Stimulated activated CD4-positive, alpha-beta T cell treated with anti-CD3 and anti-CD28 coated beads, Interleukin-12 subunit alpha, Interleukin-12 subunit beta, amount 100 ng/mL, for 4 hours (primary cell): ENCODE measurements at places on chromosomes 5 and 9.

DNA sequence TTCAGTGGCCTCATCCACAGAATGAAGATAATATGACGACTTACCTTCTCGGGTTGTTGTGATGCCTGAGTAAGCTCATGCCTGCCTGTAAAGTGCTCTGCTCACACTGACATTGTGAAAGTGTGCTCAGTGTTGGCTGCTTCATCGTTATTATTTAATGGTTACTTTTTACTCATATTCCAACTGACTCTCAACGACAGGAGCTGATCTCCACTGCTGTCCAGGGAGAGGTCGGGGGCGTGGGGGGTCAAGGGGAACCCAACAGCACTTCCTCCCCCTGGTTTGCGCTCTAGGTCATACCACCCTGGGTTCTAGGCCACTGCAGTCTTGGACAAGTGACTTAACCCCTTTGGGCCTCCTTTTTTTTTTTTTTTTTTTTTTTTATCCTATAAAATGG, 52.9 kb upstream of the ANGPTL2 start:
- DNase-seq: no peak

GRCh38 chr9:589723-590122, 251.8 kb upstream of the DMRT1 start:
- no peak for DNase-seq

DNA sequence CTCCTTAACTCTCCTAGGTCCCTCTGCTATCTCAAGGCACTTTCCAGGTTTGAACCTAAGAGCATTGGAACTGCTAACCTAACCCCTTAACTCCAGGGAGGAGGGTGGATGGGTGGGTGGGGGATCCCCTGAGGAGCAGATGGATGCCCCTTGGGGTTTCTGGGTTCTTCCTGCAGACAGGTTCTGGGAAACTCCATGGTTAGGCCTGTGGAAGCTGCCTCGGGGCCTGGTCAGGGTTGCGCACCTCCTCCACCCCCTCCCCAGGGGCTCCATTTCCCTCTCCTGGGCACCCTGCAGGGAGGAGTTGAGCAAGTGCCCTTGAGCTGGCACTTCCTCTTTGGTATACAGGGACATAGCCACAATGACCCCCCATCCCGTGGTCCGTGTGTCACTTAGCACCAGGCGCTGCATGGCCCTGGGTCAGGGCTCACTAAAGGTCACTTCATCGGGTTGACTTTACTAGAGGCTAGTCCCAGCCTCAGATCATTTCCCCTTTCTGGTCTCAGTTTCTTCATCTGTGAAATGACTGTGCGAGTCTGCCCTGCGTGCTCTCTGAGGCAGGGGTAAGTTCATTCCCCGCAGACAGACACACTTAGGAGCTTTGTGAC, 16.0 kb downstream of the CXXC5 start:
- DNase-seq: no peak

- no peak for DNase-seq
Measured at GRCh38 chr9:95876138-95876444, 600 bp downstream of the ERCC6L2 start.

DNA sequence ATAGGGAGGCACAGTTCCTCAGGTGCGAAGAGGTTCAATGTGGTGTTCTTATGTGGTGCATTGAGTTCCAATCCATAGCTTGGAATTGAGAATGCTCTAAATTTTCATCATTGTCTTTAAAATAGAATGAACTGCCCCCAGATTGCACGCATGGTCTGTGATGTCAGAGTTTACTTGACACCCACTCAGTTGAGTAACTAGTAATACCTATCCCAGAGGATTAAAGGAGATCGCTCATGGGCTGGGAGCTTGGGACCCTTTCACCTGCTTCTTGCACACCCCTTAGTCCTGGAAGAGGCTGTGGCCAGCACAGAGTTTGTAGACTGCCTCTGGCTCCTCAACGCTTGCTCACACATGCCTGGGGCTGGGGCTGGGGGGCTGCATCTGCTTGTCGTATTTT, 95.1 kb upstream of the OTULINL start:
- no peak for DNase-seq

DNA sequence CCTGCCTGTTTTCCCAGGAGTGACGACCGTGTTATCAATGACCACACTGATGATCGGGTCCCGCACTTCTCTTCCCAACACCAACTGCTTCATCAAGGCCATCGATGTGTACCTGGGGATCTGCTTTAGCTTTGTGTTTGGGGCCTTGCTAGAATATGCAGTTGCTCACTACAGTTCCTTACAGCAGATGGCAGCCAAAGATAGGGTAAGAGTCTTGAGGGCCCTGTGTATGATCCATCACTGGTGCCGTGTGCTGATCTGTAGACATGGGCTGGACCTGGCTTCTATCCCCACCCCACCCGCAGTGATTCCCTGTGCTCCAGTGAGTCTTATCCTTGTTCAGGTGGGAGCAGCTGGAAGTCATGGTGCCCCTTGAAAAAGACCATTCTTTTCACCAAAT, 26.0 kb downstream of the GABRP start:
- DNase-seq: no peak

DNA sequence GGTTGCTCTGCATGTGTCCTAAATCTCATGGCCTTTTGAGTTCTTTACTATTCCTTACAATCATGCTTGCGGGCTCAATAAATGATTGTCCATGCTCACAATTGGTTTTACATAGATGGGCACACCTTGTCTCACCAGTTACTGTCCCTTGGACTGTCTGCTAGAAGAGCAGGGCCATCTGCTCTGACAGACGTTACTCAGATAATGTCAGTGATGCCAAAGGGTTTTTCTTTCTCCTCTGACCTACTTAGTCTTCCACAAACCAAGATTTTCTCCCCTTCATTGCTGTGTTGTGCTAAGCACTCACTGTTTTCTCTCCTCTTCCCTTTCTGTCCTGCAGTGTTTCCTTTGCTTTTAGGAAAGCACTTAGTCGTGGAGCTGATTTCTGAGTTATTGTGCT, 562.3 kb downstream of the KIF4B start:
- DNase-seq: no peak

DNA sequence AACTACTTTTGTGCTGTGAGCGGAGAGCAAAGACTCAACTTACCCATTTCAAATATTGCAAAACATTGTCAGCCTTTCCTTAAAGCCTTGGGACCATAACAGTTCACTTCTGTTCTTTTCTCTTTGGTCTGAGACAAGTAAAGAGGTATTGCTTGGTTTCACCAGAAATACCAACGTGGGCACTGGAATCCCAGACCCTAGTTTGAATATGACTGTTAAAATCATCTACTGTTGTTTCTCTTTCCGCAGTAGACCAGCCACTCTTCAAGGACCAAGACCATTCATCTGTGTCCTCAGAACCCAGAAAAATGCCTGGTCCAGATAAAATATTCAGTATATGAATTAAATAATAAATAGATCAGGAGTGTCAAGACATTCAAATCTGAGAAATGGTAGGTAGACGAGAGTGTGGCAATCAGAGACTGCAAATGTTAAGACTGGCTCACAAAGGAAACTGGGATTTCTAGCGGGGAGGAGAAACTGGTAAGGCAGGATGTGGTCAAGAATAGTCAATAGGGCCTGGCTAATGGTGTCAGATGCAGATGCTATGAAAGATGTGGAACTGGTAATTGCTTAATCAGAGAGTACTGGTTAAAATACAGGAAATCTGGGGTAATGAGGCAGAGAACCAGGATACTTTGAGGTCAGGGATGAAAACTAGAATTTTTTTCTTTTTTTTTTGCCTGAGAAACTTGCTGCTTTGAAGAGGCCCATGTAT, 82.1 kb upstream of the IL33 start:
- no peak for DNase-seq
